ENCODE measurements at places on chromosomes 7 and 10.
A peak's percentile ranks its signal among the peaks of the same experiment; 100 is the strongest.

- no peak for DNase-seq
Measured at GRCh38 chr10:93514521-93514920, 18.1 kb downstream of the CEP55 start.

DNA sequence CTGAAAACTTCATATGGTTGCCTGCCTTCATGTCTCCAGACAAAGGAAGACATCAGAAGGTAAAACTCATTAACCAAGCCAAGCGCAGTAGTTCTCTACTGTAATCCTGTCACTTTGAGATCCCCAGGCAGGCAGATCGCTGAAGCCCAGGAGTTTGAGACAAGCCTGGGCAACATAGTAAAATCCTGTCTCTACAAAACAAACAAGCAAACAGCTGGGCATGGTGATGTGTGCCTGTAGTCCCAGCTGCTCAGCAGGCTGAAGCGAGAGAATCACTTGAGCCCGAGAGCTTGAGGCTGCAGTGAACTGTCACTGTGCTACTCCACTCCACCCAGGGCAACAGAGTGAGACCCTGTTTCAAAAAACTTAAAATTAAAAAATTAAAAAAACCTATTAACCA is 467.4 kb upstream of the SORCS1 start:
- DNase-seq, result no peak

- DNase-seq, result no peak
Measured at GRCh38 chr7:128004623-128005022, 26.6 kb downstream of the LRRC4 start.

DNA sequence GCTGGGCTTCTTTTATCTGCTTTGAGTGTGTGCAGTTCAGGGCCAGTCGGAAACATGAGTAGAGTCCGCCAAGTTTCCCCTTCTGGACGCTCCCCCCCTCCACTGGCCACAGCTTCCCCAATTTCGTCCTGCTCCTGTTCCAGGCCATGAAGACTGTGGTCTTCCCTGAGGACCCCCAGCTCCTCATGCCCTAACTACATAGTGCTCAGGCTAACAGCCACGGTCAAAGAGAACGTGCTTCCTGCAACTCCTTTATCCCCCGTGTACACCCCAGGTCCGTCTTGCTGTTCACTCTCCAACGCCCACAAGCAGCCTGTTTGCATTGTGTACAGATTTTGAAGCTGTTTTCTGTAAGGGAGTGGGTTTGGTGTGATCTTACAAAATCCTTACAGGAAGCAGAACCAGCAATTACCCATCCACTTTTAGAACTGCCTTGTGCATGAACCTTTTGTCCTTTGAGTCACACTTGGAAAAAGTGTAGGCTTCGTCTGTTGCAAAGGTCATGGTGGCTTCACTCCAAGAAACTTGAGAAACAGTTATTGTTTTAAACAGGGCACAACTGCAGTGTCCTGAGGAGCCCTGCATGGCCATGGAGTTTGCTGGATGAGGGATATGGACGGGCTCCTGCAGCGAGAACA is 77.0 kb upstream of the FAM20C start:
- no peak for DNase-seq

DNA sequence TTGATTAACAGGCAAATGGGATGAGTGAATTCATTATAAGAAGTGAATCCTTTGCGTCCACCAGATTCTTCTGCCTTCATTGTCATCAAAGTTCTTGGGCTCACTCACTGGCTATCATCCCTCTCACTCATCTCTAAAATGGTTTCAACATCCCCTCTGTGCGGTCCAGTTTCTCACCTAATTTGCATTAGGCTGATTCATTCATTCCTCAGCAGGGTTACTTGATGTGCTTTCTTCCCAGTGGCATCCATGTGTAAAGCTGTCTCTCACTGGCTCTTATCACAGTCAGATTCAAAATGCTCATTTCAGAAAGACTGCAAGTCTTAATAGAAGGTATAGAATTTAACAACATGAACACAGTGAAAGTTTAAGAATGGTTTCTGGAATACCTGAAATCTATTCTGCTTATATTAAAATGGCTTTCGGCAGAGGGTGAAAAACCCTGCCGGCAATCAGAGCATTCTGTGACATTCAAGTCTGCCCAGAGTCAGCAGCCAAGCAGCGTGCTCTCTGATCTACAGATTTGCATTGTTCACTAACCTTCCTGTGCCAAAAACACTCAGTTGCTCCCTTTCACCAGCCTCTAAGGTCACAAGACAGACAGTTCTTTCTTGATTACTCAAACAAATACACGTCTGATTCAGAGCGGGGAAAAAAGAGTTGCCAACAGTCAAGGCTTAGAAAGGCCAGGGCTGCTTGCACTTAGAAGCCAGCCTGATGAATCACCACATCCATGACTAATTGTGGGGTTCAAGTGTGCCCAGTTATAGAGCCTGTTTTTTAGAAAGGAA is 106.7 kb downstream of the TES start:
- DNase-seq, result no peak

DNA sequence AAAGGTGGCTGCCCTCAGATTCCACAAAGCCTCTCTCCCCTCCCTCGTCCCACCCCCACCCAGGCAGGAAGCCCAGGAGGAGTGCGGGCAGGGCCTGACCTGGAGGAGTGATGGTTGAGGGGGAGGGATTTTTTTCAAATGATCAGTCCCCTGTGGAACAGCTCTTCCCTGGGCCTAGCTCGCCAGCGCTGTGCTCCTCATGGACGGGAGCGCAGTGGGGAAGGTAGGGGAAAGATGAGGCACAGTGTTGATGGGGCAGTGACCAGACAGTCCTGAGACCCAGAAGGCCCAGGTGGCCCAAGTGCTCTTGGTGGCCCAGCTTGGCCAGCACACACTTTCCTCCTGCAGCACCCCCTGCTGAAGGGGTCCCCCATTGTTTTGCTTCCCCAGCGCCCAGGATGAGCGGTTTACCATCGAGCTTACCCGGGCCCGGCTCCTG is 8.5 kb downstream of the SAP25 start:
- DNase-seq, result no peak

DNA sequence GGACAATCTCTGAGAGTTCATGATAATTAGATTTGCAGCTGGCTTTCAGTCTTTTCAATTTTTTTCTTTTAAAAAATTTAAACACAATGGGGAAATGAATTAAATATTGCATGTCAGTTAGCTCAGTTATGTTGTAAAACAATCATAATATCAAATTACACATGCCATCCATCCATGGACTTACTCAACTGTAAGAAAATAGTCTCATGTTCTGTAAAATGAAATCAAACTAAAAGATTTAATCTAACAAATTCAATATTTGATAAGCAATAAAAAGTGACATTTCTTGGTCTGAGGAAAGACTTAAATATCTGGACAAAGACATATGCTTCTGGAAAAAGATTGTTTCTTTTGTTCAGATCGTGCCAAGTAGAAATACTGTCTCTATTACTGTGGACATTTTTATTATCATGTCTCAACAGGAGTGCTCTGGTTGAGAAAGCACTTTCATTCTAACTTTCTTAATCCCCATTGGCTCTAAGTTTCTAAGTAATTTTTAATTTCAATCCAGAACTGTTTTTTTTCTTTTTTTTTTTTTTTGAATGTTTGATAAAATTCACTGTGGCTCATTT is 179.2 kb upstream of the FAM3C start:
- DNase-seq, result no peak

DNA sequence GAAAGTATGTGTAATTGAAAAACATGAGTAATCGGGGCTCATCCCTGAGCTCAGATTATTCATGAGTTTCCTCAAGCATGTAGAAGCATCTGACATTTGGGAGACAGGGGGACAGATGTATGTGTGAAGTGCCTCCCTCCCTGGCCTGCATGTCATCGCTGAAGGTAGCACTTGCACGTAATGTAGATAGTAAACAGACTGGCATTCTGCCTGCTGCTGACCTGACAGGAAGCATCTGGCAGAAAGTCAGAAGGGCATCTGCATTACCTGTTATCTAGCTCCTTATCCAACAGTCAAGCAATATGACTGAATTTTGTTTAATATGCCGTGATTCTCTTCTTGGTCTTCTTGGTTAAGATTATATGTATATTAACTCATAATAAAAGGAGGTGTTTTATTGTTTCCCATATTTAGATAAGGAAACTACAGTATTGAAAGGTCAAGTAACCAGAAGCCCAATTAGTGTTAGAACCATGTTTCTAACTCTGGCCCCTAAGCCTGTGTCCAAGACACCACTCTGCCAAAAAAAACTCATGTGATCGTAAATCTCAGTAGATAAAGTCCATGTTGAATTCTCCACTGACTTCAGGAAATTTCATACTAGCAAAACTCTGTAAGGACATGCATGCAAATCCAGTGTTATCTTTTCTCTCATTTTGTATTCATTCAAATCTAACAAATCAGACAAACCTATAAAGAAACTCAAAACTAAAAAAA is 918.1 kb upstream of the MBL2 start:
- no peak for DNase-seq

- DNase-seq, result no peak
Measured at GRCh38 chr10:118139321-118139720, 92.6 kb upstream of the RAB11FIP2 start.

GRCh38 chr7:21902240-21902639 is 43.5 kb downstream of the CDCA7L start:
- no peak for DNase-seq

GRCh38 chr10:6187278-6187677 is 15.5 kb upstream of the PFKFB3 start:
- DNase-seq, result no peak

DNA sequence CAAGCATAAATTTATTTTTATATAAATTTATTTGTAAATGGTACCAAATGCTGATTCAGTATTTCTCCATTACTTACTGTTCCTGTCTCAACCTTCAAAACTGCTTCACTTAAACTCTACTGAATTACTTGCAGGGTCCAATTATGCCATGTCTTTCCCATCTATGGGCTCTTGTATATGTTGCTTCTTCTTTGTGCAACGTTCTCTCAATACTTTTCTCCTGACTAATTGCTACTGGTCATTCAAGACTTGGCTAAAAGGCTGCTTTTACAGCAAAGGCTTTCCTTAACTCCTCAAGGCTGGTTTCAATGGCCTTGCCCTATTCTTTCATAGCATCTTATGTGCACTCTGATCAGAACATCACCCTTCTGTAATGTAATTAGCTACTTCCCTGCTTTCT is 67.9 kb downstream of the RNLS start:
- no peak for DNase-seq

- DNase-seq, result no peak
Measured at GRCh38 chr10:83539528-83540308, 599.6 kb upstream of the GHITM start.

DNA sequence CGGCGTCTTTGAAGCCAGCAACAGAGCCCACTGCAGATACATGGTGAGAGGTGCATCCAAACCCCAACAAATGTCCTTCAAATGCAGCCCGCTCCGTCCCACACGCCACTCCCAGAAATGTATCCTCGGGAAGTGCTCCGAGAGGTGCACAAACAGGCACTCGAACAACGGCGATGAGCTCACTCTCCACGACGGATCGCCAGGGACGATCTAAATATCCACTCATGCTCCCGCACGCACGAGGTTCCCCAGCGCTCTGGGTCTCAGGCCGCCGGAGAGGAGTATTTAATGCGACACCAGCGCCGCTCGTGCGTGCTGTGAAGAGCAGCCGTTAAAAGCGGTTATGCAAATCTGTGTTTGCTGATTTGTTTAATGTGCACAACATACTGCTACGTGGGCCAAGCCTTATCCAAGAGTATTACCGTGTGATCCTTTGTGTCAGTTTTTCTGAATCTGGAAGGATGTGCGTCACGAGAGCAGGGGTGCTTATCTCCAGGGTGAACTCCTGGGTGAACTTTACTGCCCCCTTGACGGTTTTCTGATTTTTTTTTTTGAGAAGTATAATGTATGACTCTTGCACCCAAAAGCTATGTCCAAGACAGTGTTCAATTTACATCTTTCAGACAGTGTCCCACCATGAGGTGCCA is 48.5 kb upstream of the PPP2R2D start:
- DNase-seq, result no peak

- DNase-seq, result no peak
Measured at GRCh38 chr10:51344371-51344770, 270.1 kb downstream of the PRKG1 start.

DNA sequence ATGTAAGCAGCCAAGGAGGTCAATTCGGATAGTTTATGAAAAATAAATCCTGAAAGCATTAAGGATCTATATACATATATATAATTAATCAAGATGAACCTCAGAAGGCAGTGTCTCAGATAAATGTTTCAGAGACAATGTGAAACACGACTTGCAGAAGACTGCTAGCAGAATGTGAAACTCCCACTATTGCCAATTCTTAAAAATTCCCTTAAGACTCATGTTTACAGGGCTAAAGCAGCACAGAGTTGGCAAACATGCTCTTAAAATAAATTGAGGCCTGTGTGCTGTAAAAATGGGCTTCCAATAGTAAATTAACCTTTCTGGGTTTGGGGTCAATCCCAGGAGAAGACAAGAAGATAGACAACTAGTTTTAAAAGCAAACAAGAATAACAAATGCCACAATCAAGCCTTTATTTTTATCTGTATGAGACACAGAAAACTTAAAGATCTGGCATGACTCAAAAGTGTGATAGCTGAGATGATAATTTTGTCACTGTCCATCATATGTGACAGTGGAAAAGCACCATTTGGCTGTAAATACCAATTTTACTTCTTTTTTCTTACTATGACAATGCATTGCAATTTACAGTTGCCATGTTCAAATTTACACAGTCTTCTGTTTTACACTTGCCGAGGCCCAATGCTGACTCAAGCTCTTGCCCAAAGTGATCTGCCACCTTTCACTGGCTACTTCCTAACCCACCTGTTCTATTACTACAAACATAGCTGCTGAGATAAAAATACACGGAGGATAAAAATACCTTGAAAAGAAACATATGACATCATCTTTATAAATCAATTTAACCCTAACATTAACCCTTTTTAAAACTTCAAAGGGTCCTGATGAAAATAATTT is 78.6 kb downstream of the CHCHD3 start:
- DNase-seq, result no peak

DNA sequence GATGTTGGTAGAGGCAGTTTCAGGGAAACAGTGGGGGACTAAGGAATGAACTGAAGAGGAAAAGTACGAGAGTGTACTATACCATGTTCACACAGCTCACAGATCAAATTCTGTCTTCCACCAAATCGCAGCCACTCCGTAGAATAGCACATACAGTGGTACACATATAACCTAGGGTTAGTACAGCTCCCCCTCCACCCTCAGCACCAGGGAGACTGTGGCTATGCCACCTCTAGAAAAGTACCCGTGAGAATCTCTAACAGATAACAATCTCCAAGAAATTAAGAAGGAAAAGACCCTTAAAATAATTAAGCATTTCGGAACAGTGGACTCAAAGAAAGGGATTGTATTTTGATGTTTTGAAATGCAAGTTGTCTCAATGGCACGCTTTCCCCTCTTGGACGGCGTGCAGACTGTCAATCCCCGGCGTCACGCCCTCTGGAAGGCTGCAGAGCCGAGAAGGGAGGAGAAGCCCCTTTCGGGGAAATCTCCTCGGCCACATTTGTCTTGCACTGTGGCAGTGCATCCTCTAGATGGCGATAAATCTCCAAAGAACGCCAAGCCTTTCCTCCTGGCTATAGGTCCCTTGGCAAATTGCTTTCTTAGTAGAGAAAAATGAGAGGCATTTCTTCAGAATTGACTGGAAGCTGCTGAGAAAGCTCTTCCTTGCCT is 345.0 kb downstream of the REEP3 start:
- DNase-seq, result peak; percentile 29

- DNase-seq, result no peak
Measured at GRCh38 chr10:72059843-72060822, 28.2 kb downstream of the SPOCK2 start.

GRCh38 chr10:107230887-107231286 is 66.4 kb upstream of the SORCS1 start:
- no peak for DNase-seq

GRCh38 chr7:135801045-135801693 is 52.6 kb upstream of the FAM180A start:
- DNase-seq, result peak; percentile 20

- no peak for DNase-seq
Measured at GRCh38 chr10:24726626-24727025, 2.9 kb upstream of the ARHGAP21 start.

Data from activated T-cell treated with anti-CD3 and anti-CD28 coated beads for 24 hours (primary cell).